Activated CD4-positive, alpha-beta T cell treated with anti-CD3 and anti-CD28 coated beads for 24 hours (primary cell): ENCODE measurements at places on chromosomes 2 and 18.

DNA sequence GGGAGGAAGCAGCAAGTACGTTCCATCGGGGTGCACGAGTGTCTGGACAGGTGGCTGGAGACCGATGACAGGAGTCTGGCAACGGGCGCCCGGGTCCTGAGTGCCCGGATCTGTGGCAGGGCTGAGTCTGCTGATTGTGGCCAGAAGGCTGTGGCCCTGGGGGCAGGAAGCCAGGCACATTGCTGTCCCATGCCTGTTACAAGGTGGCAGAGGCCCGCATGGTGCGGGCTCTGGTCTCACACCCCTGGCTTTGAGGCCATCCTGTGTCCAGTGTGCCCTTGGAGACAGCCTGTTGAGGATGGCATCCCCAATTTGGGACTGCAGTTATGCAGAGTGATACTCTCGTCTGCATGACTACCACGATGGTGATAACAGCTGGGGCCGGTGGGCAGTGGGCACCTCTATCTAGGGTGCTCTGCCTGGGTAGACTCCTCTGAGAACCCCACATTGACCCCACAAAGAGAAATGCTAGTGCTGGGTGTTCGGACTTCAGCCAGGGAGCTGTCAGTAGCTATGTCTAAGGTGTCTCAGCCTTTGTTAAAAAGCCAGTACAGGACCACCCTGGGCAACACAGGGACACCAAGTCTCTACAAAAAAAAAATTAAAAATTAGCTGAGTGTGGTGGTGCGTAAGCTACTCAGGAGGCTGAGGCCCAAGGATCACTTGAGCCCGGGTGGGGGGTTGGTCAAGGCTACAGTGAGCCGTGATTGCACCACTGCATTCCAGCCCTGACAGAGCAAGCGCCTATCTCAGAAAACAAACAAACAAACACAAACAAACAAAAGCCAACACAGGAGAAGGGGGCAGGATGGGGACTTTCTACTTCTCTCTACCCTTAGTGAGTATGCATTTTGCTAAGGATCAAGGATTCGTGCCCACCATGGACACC is 88.3 kb downstream of the RHOB start:
- DNase-seq: no peak

DNA sequence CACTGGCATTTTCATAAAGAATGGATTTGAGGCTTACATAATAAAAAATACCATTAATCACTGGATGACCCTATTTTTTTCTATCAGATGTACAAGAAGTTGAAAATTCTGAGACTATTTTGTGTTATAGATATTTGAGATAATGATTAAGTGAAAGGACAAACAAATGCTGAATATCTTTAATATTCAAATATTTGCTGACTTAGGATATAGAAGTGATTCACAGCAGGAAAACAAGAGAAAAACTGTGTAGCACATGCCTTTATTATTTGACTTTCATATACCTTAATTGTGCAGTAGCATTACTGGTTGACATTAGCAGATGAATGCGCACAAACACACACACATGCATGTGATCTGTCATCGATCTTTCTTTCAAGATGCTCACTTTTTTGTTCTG is 766.5 kb downstream of the SATB2 start:
- DNase-seq: no peak

DNA sequence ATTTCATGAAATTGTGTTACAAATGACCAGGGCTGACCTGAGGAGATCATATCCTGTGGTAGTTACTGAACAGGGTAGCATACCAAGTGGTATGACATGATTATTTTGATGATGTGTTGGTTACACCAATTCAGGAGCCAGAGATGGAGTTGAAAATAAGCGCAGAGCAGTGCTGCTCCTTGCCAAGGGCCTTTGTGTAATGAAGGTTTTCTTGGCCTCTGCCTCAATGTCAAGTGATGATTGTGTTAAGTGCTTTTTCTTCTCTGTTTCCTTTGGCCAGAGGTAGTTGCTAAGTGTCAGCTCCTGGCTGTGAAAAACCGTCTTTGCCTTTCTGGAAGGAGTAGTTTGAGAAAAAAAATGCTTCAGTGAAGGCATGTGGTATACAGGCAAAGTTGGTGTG is 131.2 kb downstream of the CERS6 start:
- DNase-seq: no peak

- DNase-seq: no peak
Observed at GRCh38 chr2:186716899-186717298, 23.0 kb downstream of the FAM171B start.

DNA sequence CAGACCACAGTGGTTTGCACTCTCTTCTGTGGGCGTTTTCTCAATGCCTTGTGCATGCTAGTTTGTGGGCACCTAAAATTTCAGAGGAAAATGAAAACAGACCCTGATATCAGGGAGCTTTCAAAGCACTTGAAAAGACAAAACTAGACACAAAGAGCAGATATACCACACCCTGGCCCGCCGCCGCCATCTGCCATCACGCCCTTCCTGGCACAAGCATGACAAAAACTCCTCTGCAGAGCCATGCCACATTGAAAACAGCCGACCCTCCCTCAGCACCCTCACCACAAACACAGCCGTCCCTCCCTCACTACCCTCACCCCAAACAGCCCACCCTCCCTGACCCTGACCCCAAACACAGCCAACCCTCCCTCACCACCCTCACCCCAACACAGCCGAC is 84.8 kb upstream of the RAB6C start:
- no peak for DNase-seq

- no peak for DNase-seq
Observed at GRCh38 chr18:245282-245847, 22.5 kb downstream of the THOC1 start.
